ENCODE measurements at places on chromosomes 12 and 14.

DNA sequence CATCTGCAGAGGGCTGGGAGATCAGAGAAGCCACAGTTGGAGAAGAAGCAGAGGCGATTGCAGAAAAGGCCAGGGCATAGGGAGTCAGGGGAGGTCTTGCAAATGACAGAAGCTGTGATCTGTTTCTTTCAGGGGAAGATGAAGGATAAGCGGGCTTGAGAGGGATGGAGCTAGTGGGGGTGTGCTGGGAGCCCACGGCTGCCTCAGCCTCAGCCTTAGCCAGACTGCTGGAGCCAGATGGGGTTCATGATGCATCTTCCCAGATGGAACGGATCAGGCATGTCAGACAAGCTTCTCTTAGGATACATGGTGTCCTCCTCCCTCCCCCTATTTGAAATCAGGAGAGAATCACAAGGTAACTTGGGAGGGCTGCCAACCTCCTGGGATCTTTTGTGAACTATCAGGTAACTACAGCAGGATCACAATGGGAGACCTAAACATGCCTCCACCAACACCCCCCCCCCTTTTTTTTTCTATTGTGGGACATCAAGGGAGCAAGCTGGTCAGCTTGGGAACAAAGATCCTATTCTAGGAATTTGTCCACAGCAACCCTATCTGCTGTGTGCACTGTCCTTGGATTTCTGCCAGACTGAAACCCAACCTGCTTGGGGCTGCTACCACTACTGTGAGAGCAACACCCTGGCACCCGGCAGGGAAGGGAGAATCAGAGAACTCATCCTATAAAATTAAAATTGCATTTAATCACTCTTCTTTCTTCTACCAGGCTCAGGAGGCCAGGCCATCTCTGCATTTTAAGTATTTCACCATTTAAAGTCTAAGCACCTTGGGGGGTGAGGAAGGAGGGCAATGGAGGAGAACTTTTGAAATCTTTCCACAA lies 10.7 kb upstream of the ATP2A2 start:
- DNase-seq = no peak

GRCh38 chr12:9943240-9943639 lies 11.1 kb upstream of the CLEC2A start:
- no peak for DNase-seq

DNA sequence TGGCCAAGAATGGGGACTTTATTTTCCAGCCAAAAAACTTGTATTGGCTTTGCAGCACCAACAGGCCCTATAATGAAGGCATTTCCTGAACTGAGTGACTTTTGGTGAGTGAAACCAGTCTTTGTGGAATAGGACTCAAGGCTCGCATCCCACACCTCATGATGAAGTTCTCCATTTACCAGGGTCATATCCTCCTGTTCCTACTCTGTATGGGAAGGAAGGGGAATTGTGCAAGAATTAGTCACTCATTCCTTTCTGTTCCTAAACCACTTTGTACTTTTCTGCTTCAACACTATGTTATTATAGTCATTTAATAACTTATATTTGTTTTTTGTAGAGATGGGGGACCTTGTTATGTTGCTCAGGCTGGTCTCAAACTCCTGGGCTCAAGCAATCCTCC lies 2.3 kb upstream of the SPATS2 start:
- no peak for DNase-seq

- DNase-seq = no peak
Observed at GRCh38 chr12:115456946-115457689, 773.1 kb upstream of the TBX3 start.

GRCh38 chr12:15963271-15963670 lies 52.1 kb downstream of the DERA start:
- DNase-seq = no peak

DNA sequence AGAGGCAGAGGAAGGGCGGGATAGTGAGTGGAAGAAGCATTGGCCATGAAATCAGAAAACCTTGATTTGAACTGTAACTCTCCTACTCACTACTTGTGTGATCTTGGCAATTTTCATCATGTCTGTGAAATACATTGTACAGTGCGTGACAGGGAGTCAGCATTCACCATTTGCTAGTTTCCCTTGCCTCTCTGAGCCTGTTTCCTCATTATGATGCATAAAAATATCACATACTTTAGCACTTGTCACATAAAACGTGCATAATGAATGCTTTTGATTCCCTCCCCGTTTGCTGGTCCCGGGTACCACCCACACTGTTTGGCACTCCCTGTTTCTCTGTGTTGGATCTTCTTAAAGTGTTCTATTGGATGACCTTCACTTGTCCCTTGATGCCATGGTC lies 101.1 kb upstream of the FRMD6 start:
- no peak for DNase-seq

DNA sequence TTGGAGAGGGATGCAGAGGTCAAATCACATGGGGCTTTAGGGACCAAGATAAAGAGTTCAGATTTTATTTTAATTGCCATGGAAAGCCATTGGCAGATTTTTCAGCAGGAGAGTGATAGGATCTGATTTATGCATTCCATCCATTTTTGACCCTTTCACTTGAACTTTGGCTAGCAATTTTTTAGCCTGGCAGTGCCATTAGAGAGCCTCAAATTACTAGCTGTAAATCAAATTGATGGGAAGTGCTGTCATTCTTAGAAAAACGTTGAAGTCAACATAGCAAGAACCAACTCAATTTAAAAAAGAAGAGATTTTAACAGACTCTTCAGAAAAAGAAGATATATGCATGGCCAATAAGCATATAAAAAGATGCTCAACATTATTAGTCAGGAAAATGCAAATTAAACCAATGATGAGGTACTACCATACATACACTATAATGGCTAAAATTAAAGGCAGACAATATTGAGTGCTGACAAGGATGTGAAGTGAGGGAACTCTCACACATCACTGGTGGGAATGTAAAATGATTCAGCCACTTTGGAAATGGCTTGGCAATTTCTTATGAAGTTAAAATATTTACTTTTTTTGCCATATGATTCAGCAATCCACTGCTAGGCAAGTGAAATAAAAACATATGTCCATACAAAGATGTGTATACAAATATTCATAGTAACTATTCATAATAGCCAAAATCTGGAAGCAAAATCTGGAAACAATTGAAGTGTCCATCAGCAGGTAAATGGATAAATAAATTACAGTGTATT lies 89.7 kb downstream of the PTCSC3 start:
- DNase-seq = no peak

GRCh38 chr14:60179431-60179869 lies 14.3 kb upstream of the DHRS7 start:
- no peak for DNase-seq

GRCh38 chr14:103700753-103701490 lies 14.3 kb downstream of the XRCC3 start:
- DNase-seq = no peak

GRCh38 chr12:131395971-131396573 lies 314.8 kb upstream of the SFSWAP start:
- no peak for DNase-seq

- DNase-seq = no peak
Observed at GRCh38 chr12:47717046-47717442, 8.2 kb downstream of the ENDOU start.

DNA sequence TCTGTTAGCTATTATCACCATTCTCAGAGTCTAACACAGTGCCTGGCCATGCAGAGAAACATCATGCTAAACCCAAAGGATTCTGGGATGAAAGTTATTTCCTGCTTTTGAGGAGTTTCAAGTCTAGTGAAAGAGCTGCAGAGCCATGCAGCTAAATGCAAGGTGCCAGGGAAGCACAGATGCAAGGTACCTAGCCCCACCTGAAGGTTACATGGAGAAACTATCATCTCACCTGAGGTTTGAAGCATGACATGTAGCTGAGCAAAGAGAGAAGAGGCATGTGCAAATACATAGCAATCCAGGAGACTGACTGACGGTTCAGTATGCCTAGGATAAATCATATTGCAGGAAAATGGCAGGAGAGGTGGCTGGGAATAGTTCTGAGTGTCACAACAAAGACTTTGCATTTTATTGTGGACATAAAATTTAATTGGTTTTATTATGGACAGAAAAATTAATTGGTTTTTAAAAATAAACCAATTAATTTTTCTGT lies 170.4 kb downstream of the PRKD1 start:
- DNase-seq = no peak

- no peak for DNase-seq
Observed at GRCh38 chr12:69540987-69541386, 44.3 kb upstream of the CCT2 start.

DNA sequence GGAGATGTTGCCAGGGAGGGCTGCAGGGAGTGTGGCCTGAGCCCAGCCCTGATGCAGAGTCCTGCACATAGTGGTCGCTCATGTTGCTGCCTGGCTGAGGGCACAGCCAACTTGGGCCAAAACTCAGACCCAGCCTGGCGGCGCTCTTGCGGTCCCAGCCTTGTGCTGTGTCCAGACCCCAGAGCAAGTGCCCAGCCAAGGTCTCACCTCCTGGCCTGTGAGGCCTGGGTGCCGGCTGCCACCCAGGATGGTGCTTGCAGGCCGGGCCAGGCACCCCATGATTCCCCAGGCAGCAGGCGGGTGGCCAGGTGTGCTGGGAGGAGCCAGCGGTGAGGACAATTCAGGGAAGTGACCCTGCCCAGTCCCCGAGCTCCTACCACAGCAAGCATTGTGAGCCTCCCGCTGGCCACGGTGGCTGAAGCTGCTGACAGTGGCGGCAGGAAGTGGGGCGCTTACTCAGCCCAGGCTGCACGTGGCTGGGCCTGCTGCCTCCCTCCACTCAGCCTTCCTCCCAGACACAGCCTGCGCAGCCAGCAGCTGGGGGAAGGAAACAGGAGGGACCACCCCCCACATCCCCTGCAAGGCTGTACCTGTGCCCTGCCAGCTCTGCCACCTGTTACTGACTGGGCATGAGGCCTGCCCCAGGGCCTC lies 17.7 kb upstream of the PGF start:
- DNase-seq = no peak

DNA sequence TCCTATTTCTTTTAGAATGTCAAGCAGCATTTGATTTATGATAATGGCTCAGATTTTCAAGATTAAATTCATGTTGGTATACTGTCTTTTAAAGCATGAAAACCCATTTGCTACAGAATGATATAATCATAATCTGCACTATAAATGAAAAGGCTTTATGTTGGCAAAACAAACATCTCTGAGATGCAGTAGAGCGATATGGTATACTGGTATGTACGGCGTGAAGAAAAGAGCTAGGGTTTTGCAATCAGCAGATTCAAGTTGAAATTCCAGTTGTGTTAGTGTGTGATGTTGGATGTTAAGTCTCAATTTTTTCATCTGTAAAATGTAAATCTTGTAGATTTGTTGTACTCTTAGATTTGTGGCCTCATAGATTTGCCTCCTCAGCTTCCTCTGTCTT lies 53.2 kb upstream of the DYRK2 start:
- DNase-seq = no peak

DNA sequence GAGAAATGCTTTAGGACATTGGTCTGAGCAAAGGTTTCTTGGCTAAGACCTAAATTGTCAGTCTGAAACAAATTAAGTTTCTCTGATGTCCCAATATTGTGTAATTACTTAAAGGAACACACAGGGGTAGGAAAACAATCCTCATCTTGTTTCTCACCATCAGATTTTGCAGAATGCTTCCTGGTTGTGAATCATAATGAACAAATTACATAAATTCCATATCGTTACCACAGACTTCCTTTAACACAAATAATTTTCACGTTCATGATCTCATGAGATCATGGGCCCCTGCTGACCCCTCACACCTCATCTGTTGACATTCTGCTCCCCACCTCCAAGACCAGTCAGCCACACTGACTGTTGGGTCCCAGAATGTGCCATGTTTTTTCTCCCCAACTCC lies 194.1 kb downstream of the MON2 start:
- DNase-seq = no peak

- DNase-seq = no peak
Observed at GRCh38 chr14:101851736-101852405, 90.4 kb downstream of the PPP2R5C start.

- DNase-seq = no peak
Observed at GRCh38 chr12:109645194-109645593, 68.4 kb upstream of the FAM222A start.

- no peak for DNase-seq
Observed at GRCh38 chr12:21710958-21711775, 53.5 kb upstream of the LDHB start.

- no peak for DNase-seq
Observed at GRCh38 chr12:53703756-53704155, 23.5 kb downstream of the CALCOCO1 start.

DNA sequence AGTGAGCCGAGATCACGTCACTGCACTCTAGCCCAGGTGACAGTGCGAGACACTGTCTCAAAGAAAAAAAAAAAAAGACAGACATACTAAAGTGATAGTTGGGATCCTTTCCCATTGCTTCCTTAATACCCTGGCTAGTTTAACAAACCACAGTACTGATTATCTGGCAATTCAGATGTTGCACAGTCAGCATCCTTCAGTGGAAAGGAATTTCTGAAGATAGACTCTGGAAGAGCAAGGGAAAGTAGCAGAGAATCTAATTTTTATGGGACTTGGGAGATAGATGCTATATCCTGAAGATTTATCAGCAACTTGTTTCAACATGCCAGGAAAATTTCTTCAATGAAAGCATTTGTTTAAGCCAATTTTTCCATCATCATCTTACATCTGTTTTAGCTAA lies 6.5 kb upstream of the PPFIBP1 start:
- no peak for DNase-seq

DNA sequence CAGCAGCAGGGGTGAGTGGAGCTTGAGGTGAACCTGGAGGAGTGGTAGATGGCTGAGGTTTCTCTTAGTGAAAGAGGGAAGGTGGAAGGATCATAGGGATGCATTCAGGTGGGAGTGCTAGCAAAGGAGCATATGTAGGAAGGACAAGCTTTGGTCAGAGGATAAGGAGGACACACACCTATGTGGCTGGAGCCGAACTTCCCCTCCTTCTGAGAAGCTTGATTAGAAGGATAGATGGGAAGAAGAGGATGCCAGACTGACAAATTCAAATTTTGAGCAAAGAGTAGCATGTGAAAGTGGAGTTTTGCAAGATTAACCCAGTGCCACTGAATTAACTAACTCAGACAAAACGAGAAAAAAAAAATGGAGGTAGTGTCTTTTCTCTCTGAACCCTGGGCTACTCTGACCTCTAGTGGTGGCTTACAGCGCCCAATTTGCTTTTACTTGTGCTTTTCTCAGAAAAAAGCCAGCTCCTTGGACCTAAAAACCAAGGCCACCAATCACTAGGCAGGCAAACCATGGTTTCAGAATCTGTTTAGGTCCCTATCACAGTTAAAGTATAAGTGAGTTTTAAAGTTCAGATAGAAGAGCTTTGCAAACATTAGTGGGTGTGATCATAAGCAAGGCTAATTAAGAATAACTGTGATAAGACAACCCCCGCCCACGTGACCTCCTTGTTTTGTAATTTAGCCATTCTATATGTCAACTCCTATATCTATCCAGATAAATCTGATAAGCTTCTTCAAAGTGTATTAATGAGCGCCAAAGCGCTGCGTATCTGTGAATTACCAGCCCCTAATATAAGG lies 15.5 kb downstream of the EMP1 start:
- DNase-seq = no peak

Measured in 8988T (cell line).